ENCODE measurements at places on chromosomes 4 and X. TPM values are rescaled to one million over a fixed set of nuclear protein-coding genes. Genes with fewer than 3 reads are reported as not detected.

HSFX4 gene
- not detected for total RNA-seq

NSG1 gene
- total RNA-seq, result 1.9 TPM

TLR2 gene
- total RNA-seq, result 143 TPM

- DNase-seq, result no peak
Observed at GRCh38 chrX:7085879-7086278, 61.6 kb upstream of the STS start.

DNA sequence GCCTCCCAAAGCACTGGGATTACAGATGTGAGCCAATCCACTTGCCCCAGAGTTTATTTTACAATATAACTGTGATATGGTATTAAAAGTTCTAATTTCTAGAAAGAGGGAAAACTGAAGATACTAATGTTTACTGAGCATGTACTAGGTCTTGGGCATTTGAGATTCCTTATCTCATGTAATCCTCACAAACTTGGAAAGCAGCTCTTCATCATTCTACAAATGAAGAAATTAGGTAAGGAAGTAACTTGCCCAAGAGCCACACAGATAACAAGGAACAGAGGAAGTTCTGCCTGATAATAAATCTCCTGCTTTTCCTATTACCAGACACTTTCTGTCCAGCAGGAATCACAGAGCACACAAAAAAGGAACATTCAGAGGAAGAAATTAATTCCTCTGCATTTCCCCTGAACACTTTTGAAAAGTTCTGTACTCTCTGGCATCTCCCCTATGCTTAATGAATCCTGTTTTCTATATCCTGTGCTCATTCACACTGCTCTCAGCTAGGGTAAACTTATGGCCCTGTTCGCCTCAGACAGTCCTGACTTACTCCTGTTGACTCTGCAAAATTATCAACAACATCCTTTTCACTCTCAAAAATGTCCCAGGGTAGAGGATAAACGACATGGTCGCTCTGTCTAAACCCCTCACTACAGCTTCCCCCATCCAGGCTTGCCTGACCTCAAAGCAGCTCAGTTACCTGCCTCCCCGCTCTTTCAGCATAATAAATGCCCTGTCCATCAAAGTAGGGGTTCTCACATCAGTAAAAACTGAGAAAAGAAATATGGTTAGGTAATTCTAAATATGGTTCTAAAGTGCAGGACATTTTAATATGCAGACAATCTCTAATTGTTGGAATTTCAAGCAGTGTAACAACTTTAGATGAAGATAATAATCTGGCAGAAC is 13.6 kb downstream of the SH3RF1 start:
- DNase-seq, result no peak

DNA sequence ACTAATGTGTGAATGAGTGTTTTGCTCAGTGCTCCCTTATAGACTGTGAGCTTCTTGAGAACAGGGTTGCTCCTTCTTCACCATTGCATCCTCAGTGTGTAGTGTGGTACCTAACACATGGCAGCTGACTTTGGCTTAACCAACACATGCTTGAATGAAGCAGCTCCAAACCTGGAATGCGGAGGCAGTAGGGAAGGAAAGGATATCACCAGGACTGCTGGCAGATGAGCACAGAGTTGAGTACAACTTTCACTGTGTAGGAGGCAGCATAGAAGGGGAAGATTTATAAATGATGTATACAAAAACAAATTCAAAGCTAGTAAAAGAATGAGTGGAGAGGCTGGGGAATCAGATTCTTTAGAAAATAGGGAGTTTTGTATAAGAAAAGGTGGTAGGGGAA is 174.3 kb downstream of the SLIT2 start:
- no peak for DNase-seq

- DNase-seq, result no peak
Observed at GRCh38 chrX:45862801-45863200, 662.1 kb upstream of the DIPK2B start.

- no peak for DNase-seq
Observed at GRCh38 chr4:21882051-21882839, 66.3 kb downstream of the KCNIP4 start.

GRCh38 chr4:797066-797465 is 28.9 kb downstream of the CPLX1 start:
- DNase-seq, result no peak

DNA sequence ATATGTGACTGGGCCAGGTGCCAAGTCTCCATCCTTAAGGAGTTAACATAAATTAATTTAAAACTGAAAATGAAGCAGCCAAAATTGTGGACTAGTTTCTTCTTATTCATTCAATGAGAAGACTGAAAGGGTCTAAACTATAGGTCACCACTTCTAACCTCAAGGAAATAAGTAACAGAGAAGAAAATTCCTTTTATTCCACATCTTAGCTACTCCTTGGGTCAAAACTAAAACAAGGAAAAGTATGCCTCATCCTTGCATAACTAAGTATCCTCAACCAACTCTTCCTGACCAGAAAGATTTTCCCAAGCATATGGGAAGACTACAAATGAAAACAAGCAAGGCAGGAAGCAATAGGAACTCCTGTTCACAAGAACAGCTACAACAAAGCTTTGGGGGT is 71.2 kb downstream of the ZNF827 start:
- DNase-seq, result no peak

DNA sequence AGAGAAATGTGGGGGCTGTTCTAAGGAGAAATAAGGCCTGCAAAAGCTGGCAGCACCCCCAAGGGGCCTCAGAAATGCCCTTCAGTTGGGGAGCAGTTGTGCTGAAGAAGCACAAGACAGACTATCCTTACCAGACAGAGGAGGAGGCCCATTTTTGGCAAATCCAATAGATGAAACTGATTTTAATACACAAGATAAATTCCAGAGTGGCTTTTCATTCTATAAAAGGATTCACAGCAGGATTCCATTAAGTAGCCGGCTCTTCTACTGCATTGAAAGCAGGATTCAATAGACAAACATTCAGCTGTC is 8.1 kb downstream of the SEPTIN6 start:
- DNase-seq, result no peak

DNA sequence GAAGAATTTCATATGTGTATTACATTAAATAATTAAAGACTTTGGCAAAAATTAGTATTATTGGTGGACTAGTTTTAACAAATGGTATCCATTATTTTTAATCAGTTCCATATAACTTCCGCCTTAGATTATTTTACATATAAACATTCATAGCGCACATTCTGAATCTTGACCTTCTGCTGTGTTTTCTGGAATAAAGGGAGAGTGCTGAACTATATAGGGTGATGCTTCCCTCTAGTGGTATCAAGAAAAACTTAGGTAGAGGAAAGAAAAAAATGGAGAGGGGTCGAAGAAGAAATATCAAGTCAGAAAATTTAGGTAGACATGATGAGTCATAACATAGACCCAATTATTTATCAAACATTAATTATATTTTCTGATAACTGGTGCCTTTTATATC is 155.6 kb upstream of the PACRGL start:
- no peak for DNase-seq

GRCh38 chrX:28626515-28626914 is 39.3 kb downstream of the IL1RAPL1 start:
- DNase-seq, result no peak

All from spleen (tissue), 13 donors.